ENCODE measurements at places on chromosomes 13 and 19. TPM values are rescaled to one million over a fixed set of nuclear protein-coding genes. Genes with fewer than 3 reads are reported as not detected.
A peak's percentile ranks its signal among the peaks of the same experiment; 100 is the strongest.

- DNase-seq, result no peak
Measured at GRCh38 chr13:96803456-96804100, 190.7 kb downstream of the OXGR1 start.

DNA sequence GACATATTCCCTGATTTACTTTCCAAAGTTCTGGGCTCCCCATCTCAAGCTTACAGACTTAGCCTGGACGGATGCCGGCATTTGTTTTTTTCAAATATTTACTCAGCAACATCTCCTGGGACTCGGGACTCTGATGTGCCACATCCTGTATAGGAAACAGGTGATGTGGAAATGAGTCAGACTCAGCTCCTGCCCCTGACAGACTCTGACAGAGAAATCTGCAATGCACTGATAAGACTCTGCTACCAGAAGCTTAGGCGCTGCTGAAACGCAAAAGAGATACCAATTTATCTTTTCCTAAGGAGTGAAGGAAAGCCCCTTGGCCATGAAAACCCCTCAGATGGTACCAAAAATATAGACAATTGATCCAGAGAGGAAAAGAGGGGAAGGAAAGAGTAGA is 16.2 kb downstream of the LAIR2 start:
- DNase-seq, result no peak

DNA sequence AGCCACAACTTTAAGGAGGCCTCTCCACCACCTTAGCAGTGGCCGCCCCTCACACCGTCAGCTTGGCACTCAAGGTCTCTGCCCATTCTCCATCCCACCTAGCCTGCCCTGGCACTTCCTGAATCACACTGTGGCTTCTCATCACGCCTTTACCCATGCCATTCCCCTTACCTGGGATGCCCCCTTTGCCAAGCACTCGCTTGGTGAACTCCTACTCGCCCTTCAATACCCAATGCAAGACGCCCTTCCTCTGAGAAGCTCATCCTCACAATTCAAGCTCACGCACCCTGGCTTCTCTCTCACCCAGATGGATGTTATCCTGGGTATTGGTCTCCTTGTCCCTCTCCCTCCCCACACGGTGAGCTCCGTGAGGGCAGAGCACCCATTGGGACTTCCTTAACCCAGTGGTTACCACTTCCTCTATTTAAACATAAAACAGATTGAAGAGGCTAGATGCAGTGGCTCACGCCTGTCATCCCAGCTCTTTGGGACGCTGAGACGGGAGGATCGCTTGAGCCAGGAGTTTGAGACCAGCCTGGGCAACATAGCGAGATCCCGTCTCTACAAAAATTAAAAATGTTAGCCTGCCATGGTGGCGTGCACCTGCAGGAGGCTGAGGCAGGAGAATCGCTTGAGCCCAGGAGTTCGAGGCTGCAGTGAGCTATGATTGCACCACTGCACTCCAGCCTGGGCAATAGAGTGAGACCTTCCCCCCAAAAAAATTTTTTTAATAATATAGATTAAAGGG is 12.6 kb upstream of the SHD start:
- no peak for DNase-seq

DNA sequence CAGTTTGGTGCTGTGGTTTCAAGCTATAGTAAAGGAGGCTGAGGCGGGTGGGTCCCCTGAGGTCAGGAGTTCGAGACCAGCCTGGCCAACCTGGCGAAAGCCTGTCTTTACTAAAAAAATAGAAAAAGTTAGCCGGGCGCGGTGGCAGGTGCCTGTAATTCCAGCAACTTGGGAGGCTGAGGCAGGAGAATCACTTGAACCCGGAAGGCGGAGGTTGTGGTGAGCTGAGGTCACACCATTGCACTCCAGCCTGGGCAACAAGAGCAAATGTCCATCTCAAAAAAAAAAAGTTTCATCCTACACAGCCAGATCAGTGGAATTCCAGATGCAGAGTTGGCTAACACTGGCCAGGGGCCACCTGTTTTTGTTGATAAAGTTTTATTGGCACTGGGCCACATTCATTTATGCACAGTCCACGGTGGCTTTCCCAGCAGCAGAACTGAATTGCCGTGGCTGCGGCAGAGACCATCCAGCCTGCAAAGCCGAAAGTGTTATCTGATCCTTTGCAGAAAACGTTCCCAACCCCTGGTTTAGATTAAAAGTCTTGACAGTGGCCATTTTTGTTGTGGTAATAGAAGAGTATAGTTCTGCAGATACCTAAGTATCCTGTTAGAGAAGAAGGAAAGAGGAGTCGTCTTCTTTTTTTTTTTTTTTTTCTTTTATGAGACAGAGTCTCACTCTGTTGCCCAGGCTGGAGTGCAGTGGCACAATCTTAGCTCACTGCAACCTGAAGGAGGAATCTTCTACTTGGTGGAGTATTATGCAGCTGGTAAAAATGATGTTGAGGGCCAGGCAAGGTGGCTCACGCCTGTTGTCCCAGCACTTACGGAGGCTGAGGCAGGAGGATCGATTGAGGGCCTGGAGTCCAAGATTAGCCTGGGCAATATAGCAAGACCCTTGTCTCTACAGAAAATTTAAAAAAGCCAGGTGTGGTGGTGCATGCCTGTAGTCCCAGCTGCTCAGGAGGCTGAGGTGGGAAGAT is 8.7 kb downstream of the NCLN start:
- no peak for DNase-seq

DNA sequence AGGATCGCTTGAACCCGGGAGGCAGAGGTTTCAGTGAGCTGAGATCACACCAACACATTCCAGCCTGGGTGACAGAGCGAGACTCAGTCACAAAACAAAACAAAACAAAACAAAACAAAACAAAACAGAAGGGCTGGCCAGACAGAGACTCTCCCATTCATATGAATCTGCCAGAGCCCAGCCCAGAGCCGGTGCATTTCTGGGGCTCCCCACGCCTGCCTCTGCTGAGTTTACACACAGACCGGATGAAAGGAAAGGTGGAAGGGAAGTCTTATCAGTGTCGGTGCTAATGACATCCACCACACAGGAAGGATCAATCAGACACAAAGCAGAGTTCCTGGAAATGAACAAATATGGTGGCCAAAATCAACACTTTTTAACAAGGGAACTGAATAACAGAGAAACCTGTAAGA is 6.8 kb downstream of the TRAPPC6A start:
- no peak for DNase-seq

DNA sequence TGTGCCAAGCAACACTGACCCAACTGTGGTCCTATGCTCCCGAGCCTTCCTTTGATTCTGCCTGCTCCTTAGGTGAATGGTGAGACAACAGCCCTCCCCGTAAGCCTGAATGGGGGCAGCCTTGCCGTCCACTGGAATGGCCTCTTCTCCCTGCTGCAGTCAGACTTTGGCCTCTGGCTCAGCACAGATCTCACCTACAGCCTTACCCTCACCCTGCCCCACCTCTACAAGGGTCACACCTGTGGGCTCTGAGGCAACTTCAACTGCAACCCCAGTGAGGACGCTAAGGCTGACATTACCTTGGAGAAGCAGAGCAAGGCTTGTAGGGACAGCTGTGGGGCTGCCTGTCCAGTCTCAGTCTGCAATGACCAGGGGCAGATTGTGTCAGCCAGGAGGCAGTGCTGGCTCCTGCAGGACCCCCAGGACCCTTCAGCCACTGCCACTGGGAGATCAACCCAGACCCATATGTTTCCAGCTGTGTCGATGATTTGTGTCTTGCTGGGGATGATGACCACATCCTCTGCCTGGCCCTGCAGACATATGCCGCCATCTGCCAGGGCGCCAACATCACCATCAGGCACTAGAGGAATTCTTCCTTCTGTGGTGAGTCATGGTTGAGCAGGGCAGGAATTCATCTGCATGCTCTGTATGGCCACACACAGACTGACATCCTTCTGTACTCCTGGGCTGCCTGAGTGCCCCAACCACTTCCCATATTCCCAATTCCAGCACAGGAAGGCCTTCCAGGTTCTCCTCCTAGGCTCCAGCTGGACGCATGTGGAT is 27.3 kb upstream of the FXYD3 start:
- DNase-seq, result no peak

GRCh38 chr13:39765801-39766463 is 110.5 kb downstream of the COG6 start:
- no peak for DNase-seq

- DNase-seq, result peak; percentile 70
Measured at GRCh38 chr19:1566392-1567115, 1.6 kb downstream of the MEX3D start.

GRCh38 chr19:44530777-44531176 is 1.3 kb upstream of the CEACAM20 start:
- no peak for DNase-seq

DNA sequence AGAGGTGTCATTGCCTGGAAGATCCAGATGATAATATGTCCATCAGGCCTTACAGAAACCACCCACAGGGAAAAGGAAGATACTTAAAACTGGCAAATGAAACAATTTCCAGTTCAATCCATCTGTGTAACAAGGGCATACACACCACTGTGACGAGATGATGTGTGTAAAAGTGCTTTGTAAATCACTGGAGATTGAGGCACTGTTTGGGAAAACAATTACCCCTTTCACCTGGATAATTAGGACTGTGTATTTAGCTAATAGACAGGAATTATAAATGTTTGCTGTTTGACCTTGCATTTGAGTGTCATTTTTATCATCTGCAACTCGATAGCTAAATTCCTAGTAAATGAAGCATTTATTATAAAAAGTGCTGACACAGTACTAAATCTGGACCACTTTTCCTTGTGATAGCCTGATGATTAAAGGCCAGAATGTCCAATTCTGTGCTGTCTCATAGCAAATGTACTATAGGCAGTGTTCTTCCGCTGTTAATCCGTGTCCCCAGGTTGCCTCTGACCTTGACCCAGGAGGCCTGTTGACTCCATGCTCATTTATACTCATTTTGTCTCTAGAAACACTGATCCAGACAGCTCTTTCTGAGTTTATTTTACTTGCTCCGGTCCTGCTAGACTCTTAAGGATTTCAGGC is 105.8 kb downstream of the LACC1 start:
- no peak for DNase-seq

DNA sequence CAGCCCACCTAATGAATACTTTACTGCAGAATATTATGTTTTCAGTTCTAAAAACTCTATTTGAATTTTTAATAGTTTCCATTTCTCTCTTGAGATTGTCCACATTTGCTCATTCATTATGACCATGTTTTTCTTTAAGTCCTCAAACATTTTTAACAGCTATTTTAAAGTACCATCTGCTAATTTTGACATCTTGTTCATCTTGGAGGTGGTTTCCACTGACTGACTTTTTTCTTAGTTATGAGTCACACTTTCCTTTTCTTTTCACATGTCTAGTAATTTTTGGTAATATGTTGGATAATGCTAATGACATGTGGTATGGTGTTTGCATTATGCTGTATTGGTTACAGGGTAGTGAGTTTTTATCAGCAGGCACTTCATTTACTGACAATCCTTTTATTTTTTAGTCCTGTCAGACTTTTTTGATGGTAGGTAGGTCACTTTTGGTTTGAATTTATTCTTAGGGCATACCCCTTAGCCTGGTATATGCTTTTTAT is 15.4 kb upstream of the ESD start:
- no peak for DNase-seq

The CCL25 gene
- polyA plus RNA-seq, result 0.26 TPM

The CNN1 gene
- polyA plus RNA-seq, result 4.3 TPM

The CCDC122 gene
- polyA plus RNA-seq, result 19.9 TPM

The NMRK2 gene
- polyA plus RNA-seq, result not detected

The NALCN gene
- polyA plus RNA-seq, result 1.5 TPM
